ENCODE measurements at places on chromosomes 5 and 9.

- no peak for DNase-seq
These were observed 51.0 kb upstream of the FYB1 start for GRCh38 chr5:39270225-39270848.

- no peak for DNase-seq
These were observed 19.1 kb downstream of the TPPP start for GRCh38 chr5:673831-674629.

DNA sequence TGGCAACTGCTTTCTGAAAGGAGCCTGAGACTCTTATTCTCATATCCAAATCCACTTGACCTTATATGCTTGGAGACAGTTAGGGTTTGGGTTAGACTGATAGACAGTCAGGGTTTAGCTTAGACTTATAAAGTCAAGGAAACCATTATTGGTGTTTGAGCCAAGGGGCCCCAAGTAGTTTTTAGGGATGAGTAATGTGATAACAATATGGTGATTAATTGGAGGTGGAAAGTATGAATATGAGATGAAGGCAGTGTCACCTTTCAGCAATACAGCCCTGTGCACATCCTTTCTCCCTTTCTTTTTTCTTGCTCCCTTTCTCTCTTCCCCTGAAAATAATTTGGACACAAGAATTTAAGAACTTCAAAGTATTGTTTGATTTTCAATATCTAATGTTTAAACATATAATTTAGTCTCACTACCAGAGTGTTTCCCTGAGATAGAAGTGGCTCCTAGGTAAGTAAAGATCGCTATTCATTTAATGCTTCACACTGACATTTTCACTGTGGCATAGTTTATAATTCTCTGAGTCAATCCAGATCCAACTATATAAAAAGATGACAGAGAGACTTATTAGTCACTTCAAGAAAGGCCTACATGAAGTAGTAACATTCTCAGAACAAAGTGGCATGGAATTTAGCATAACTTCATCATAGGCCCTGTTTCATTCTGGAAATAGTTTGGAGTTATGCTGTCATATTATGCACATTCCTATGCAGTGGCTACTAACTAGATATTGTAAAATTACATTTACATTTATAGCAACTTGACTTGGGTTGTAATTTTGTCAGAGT, 200.8 kb downstream of the CHSY3 start:
- DNase-seq = no peak

DNA sequence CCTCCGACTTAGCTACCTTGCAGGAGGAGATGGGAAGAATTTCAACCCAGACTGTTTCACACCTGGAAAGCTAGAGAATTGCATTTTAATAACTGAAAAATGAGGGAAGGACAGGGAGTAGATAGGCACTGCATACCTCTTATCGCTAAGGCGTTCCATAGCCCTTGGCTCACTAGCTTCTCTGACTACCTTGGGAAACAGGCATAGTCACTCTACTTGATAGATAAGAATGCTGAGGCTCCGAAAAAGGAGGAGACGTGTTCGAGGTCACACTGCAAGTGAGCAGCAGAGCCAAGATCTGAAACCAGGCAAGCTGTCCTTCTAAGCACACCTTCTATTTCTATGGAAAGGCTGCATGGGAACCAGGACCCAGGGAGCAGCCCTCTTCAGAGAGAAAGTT, 168.9 kb downstream of the CRB2 start:
- DNase-seq = no peak

- DNase-seq = no peak
These were observed 106.3 kb upstream of the SNX2 start for GRCh38 chr5:122668552-122668951.

DNA sequence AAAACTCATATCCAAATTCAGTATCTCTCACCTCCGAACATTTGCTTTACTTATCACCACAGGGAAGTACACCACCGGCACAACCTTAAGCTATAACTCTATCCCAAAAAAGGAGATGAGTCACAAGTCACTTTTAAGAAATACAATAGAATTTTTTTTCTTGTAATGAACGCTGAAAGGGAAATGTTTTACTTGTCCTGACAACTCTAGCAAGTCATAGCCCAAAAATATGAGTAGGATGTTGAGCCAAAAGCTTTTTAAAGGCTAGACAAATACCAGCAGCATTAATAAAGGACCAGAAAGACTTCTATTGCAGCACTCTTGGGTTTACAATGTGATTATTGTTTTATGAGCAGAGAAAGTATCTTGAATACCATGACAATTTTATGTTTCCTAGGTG, 147.3 kb upstream of the FST start:
- DNase-seq = no peak

Data from esophagus squamous epithelium (tissue), 5 donors.